Activated CD4-positive, alpha-beta T cell treated with anti-CD3 and anti-CD28 coated beads for 48 hours (primary cell): ENCODE measurements at places on chromosomes 11 and 22.

DNA sequence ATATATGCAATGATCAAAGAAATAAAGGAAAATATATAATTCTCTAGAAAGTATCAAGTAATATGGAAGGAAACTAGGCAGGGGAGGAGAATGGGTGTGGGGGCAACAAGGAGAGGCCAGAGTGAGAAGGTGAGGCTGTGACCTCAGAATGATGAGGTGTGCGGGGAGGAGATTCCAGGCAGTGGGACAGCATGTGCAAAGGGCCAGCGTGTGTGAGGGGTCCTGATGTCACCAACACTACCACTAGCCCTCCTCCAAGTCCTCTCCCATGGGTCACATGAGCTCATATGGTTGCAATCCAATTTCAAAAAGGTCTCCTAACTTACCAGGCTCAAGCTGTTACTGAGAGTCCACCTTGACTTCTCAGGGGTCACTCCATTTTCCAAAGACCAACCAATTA lies 463.9 kb downstream of the MN1 start:
- DNase-seq, result no peak

DNA sequence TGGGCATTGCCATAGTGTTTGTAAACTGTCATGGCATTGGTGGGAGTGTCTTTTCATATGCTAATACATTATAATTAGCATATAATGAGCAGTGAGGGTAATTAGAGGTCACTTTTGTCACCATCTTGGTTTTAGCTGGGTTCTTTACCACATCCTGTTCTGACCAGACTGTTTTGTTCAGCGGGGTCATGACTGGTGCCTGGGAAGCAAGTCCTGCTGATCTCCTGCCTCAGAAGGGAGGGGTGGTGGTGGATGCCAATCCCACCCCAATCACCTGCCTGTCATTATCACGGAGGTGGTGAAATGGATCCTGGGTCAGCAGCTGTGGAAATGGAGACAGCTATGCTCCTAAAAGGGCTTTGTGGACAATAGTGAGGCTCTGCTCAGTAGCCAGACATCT lies 31.2 kb downstream of the IL18 start:
- DNase-seq, result no peak

GRCh38 chr22:47401976-47402770 lies 639.7 kb downstream of the TBC1D22A start:
- DNase-seq, result no peak

- DNase-seq, result no peak
These were observed 8.6 kb downstream of the KCNQ1 start for GRCh38 chr11:2453436-2453835.

- peak; percentile 43 for DNase-seq
These were observed 41.8 kb upstream of the TH start for GRCh38 chr11:2213384-2213842.

DNA sequence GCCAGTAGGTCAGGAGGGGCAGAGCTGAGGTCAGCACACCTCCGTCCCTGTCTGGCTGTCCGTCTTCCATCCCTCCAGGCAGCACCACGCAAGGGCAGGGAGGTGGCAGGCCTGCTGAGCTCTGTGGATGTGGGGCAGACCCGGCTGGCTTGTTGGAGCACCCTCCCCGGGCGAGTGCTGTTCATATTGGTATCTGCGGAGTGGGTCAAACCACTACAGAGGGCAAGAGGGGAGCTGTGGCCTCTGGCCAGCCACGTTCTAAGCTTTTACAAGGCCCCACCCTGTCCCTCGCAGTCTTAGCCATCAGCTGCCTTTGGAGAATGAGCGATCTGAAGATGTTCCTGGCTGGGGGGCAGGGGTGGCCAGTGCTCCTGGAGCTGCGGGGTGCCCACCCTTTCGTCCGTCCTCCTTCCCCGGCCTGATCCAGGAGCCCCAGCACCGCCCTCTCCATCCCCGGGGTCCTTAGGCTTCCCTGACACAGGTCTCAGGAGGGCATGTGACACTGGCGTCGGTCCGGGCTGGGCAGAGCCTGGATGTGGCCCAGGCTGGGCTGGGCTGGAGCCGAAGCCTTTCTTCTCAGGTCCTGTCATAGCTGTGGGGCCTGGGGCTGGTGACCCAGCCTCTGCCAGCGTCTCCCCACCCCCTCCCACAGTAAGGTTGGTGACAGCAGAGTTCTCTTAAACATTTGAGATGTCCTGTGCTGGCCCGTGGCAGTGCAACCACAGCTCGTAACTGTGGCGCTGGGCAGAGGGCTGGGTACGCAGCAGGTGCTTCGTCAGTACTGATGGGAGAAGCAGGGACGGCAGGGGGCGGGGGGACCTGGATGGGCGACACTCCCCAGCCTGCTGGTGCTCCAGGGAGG lies 31.7 kb upstream of the GRAMD4 start:
- no peak for DNase-seq

- DNase-seq, result no peak
These were observed 70.4 kb downstream of the GGTLC2 start for GRCh38 chr22:22714600-22715335.

DNA sequence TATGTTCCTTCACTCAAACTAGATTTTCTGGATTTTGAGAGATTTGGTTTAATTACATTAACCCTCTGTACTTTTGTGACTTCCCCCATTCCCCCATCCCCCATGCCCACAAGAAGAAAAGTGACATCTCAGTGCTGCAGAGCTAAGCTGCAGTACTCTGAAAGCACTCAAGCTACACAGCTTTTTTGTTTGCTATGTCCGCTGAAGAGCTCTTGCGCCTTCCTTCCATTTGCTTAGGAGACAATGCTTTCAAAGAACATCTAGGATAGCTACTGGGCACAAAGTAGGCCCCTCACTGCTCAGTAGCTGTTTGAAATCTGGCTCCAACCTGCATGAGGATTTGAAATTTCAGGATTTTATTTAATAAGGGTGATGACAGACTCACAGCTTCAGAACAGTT lies 69.7 kb downstream of the SLC17A6 start:
- no peak for DNase-seq

- no peak for DNase-seq
These were observed 150.7 kb upstream of the CCDC90B start for GRCh38 chr11:83436855-83437254.
